ENCODE measurements at places on chromosomes 13 and 19. TPM values are rescaled to one million over a fixed set of nuclear protein-coding genes. Genes with fewer than 3 reads are reported as not detected.
A peak's percentile ranks its signal among the peaks of the same experiment; 100 is the strongest.

GRCh38 chr13:95698047-95698749 is 21.3 kb downstream of the DNAJC3 start:
- no peak for DNase-seq

The KLHL1 gene
- total RNA-seq = not detected

The BBC3 gene
- total RNA-seq = 13.8 TPM

The LSM14A gene
- 118 TPM for total RNA-seq

DNA sequence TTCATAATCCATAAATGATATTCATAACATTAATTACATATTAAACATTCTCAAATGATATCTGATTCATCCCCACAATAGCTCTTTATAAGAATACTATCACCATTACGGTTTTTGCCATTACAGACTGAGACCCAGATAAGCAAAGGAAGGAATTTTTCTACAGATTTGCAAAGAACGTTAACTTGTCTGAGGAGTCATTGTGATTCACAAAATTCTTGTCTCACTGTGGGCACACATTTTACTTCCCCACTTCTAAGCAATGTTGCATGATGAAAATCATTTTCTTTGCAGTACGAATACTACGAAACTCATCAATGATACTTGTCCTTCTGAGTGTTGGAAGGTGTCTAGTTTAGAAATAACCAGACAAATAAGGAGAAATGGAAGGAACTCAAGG is 70.1 kb downstream of the NALCN start:
- no peak for DNase-seq

The ZNF627 gene
- total RNA-seq = 4.3 TPM

- no peak for DNase-seq
Observed at GRCh38 chr13:32728327-32728726, 142.1 kb downstream of the PDS5B start.

The NLRP13 gene
- total RNA-seq = not detected

The PLK5 gene
- total RNA-seq = not detected

DNA sequence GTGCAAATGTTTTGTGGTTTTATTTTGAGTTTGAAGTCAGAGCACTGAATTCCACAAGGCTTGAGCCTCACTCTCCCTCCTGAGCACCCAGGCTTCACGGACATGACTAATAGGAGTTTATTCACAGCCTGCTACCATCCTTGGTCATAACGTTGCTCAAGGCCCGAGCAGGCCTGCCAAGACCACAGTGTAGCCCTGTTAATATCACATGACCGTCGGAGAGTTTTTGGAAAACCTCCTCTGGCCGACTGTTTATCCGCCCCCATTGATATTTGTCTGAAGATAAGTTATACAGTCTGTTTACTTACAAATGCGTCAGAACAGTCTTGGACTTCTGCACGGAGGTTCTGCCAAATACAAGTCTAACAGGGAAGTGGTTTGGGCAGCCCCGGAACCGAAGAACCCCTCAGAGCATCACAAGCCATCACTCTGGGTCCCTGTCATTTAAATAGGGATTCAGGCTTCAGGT is 89.9 kb downstream of the COL4A2 start:
- no peak for DNase-seq

The SYNGR4 gene
- 0.61 TPM for total RNA-seq

The PDX1 gene
- not detected for total RNA-seq

DNA sequence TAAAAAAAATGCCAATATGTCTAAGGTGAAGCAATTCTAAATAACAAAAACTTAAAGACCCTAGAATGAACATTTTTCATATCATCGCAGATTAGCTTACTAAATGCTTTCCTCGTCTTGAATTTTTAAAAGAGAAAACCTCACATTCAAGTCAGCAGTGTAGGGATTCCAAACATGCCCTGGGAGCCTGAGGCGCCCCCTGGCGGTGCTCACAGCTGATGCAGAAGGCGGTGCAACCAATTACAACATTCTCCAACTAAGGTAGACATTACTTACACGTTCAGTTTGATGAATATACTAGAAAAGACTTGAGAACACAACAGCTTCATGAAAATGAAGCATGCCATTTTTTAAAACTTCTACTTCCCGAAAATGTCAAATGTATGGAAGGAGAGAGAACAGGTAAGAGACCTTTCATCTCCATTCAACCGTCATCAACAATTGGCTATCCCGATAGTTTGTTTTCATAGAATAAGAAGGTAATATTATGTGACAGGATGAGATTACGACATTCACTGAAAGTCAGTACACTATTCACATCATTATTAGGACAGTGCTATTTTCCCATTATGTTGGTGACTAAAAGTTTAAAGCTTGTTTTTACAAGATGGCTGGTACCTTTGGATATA is 304.4 kb downstream of the DCLK1 start:
- no peak for DNase-seq

The PEAK3 gene
- total RNA-seq = 0.16 TPM

DNA sequence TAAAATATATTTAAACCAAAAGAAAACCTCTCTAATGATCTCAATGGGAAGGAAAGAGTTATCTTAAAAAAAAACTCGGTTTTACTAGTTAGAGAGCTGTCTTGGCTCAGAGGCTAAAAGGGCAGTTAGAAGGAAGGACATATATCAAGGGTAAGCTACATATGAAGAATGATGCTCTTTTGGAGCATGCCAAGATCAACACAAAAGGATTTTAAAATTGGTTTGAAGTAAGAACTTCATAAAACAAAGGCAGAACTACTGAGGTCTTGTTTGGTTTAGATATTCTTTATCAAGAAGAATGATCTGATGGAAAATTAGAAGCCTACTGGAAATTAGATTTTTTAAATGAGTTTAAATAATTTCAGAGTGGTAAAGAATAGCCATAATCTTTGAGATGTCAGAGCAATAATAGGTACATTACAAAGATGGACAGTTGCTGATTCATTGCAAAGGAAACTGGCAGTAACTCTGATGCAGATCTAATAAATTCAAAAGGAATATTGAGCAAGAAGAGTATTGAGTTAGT is 39.4 kb upstream of the LMO7 start:
- DNase-seq = no peak

DNA sequence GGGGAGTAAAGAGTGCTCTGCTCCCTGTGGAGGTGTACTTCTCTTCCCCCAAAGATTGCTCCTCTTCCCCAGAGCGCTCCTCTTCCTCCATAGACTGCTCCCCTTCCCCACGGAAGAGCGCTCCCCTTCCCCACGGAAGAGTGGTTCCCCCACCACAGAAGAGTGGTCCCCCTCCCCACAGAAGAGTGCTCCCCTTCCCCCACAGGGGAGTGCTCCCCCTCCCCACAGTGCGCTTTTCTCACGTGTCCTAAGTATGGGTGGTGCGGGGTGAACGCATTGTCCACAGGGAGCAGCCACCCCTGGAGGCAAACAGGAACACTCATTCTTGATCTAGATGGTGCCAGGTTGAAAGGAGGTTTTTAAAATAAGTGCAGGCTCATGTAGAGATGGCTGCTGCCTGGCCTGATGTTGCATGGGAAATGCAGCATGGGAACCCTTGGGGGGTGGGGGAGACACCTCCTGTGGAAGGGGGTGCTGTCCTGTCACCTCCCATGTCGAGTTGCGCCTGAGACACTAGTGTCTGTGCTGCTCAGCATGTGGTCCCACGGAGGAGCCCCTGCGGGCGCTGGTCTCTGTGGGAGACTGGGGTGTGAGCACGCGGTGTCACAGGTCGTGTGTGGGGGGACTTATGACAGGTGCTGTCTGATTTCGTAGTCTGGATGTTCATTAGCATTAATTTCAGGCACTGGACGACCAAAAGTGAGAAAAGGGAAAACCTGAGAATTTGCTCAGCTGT is 52.2 kb downstream of the ATP11A start:
- DNase-seq = no peak

DNA sequence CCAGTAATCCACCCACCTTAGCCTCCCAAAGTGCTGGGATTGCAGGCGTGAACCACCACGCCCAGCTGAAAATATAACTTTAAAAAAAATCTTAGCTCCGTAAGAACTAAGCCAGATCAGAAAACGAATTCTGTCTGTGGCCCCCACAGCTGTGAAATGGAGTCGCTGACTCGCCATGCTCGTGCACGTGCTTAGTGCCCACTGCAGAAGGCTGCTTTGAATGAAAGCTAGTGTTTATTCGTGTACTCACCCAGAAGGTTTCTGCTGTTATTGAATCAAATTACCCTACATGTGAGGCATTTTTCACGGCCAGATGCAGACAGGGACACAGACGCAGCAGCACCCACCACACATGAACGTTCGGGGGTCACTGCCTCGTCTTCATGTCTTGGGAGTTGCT is 61.7 kb upstream of the F7 start:
- no peak for DNase-seq

The UBE2L5 gene
- not detected for total RNA-seq

The TEAD2 gene
- total RNA-seq = not detected

The FAM216B gene
- not detected for total RNA-seq

- no peak for DNase-seq
Observed at GRCh38 chr13:28654276-28654675, 4.7 kb upstream of the POMP start.

The RRAS gene
- total RNA-seq = 4.4 TPM

- DNase-seq = no peak
Observed at GRCh38 chr13:24092108-24092507, 68.4 kb upstream of the SPATA13 start.

DNA sequence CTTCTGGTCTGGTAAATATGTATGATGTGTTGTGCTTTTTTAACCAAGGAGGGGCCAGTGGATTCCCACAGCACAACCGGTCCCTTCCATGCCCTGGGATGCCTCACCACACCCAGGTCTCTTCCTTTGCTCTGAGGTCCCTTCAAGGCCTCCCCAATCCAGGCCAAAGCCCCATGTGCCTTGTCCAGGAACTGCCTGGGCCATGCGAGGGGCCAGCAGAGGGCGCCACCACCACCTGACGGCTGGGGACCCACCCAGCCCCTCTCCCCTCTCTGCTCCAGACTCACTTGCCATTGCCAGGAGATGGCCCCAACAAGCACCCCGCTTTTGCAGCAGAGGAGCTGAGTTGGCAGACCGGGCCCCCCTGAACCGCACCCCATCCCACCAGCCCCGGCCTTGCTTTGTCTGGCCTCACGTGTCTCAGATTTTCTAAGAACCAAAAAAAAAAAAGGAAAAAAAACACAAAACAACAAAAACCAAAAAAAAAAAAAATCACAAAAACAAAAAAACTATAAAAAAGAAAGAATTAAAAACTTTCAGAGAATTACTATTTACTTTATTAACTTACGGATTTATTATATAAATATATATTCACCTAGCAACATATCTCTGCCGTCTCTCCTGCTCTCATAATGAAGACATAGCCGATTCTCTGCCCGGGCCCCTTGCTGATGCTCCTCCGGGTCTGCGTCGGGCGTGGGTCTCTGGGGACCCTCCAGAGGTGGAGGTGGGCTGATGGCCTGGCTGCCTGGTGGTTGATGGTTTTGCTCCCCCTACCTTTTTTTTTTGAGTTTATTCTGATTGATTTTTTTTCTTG is 14.4 kb downstream of the CAPN12 start:
- peak; percentile 58 for DNase-seq

The ZNF415 gene
- total RNA-seq = 0.21 TPM

DNA sequence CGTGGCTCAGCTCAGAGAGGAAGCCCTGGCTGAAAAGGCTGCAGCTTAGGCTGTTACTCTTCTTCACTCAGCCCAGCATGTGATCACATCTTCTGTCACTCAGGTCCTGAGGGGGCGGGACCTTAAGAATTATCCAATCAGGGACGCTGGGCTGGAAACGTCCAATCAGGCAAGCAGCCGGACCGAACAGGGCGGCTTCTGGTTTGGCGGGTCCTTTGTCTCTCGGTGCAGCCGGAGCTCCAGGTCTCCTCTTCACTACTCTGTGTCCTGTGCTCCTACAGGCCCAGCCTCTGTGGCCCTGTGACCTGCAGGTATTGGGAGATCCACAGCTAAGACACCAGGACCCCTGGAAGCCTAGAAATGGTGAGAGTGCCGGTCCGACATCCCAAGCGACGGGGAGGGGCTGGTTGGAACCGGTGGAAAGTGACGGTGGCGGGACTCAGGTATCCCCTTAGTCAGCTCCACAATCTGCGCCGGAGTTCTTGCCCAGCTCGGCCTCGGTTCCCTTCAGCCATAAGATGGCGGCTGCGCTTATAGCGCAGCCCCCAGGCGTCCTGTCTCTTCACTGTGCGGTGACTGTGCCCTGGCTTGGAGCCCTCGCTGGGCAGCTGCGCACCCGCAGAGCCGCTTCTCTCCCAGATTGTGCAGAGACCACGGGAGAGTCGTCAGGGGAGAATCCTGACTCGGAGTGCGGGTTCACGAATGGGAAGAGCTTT is at the start of gene ZNF93:
TSS of gene ZNF93 (plus strand) at position 218 of the 716 bp plus-strand sequence. CDS start at position 361, 143 bp downstream.
- DNase-seq = peak; percentile 85

The SIGLEC12 gene
- 0.54 TPM for total RNA-seq

DNA sequence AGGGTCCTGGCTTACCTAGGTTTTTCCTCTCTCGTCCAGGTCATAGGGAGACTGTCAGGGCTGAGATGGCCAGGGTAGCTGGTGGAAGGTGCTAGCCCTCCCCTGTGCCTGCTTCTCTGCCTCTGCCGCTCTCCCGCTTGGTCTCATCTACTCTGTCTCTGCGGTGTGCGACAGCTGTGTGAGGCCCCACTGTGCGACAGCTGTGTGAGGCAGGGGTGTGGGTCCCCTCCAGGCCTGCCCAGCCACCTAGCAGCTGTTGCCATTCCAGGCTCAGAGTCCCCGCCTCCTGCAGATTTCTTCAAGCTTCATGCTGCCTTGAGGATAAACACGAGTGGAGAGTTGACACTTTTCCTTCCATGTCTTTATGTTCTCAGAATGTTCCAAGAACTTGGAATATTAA is 53.0 kb downstream of the ARHGEF7 start:
- no peak for DNase-seq

The FCGBP gene
- 3.1 TPM for total RNA-seq

GRCh38 chr19:45717131-45717982 is 13.3 kb downstream of the FBXO46 start:
- peak; percentile 99 for DNase-seq

DNA sequence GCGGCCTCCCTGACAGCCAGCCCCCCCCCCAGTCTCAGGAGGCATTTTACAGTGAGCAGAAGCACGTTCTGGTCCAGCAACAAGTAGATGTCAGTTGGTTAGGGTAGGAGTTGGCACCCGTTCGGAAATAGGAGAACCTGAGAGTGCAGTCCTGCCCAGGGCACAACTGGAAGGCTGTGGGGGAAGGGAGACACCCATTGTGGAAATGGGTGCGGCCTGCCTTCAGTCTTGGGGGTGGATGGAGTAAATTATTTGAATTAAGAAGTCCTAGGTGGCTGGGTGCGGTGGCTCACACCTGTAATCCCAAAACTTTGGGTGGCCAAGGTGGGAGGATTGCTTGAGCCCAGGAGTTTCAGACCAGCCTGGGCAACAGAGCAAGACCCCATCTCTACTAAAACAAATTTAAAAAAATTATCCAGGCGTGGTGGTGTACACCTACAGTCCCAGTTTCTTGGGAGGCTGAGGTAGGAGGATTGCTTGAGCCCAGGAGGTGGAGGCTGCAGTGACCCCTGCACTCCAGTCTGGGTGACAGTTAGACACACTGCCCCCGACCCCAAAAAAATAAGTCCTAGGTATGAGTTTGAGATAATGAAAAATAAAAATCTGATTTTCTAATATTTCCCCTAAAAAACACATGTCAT is 1.2 kb downstream of the CIRBP start:
- DNase-seq = no peak

The KLF1 gene
- 0.80 TPM for total RNA-seq

The ATP4A gene
- not detected for total RNA-seq

- DNase-seq = no peak
Observed at GRCh38 chr13:113971471-113972231, 2.2 kb downstream of the C13orf46 start.

All from activated T-helper 1 cell treated with anti-CD3 and anti-CD28 coated beads, Interleukin-12 subunit alpha, Interleukin-12 subunit beta, Interleukin-2, Interleukin-4 antibody, amounts not matched to agents 30 ng/mL and 10 ng/mL and 1 ng/mL, durations not matched to agents 14 hours and 24 hours and 36 hours (primary cell).